Daoy (cell line): ENCODE measurements at places on chromosomes 1 and 21.

- DNase-seq: no peak
These were observed 21.8 kb downstream of the C1orf21 start for GRCh38 chr1:184408580-184408979.

DNA sequence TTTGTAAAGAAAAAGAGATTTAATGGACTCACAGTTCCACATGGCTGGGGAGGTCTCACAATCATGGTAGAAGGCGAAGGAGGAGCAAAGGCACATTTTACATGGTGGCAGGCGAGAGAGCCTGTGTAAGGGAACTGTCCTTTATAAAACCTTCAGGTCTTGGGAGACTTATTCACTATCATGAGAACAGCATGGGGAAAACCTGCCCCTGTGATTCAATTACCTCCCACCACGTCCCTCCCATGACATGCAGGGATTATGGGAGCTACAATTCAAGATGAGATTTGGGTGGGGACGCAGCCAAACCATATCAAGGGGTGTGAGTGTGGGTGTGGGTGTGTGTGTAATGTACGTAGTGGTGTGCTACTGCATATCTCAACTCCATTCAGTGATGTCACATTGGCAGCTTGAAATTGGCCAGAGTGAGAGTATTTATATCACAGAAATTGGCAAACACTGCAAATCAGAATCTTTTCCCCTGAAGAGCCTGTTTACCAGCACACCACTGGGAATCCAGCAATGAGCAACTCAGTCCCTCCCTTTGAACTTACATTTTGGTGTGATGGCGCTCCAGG lies 5.4 kb downstream of the ARHGEF10L start:
- no peak for DNase-seq

- DNase-seq: no peak
These were observed 2.9 kb upstream of the PIGR start for GRCh38 chr1:206949208-206949607.

GRCh38 chr1:91511386-91511785 lies 10.7 kb downstream of the CDC7 start:
- DNase-seq: peak; percentile 29

- no peak for DNase-seq
These were observed 36.3 kb downstream of the NRDC start for GRCh38 chr1:51842261-51842660.

GRCh38 chr1:153510984-153511410 lies 24.8 kb downstream of the S100A6 start:
- DNase-seq: peak; percentile 86

GRCh38 chr1:156801409-156802121 lies 15.1 kb downstream of the SH2D2A start:
- DNase-seq: no peak
